Stomach (tissue), 19 donors: ENCODE measurements at places on chromosomes 2 and 18. TPM values are rescaled to one million over a fixed set of nuclear protein-coding genes. Genes with fewer than 3 reads are reported as not detected.

- DNase-seq: no peak
These were observed 38.7 kb downstream of the PARD6G start for GRCh38 chr18:80208620-80209019.

GRCh38 chr2:3453190-3453999 is 65.9 kb downstream of the ADI1 start:
- no peak for DNase-seq

KIAA2012 gene
- 0.18 TPM for total RNA-seq

GRCh38 chr2:236584521-236585384 is 15.1 kb downstream of the ACKR3 start:
- peak; percentile 19 for DNase-seq

- no peak for DNase-seq
These were observed 103.5 kb downstream of the KCNS3 start for GRCh38 chr2:17981936-17982335.

DNA sequence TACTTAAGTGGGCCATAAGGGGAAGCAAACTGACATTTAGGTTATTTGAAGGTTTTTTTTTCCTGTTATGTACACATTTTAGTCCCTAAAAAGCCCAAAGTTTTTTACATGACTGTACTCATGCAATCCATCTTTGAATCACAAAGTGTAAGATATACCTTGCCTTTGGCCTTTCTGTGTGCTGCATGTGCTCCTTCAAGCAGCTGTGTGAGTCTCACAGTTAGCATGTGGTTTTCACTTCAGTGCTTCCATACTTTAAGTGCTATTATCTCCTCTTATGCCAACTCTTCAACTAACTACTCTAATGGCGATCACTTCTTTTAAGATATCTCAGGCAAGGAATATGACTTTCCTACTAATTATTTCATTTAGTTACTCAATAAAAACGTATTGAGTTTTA is 597.1 kb upstream of the ACVR2A start:
- DNase-seq: no peak

DNA sequence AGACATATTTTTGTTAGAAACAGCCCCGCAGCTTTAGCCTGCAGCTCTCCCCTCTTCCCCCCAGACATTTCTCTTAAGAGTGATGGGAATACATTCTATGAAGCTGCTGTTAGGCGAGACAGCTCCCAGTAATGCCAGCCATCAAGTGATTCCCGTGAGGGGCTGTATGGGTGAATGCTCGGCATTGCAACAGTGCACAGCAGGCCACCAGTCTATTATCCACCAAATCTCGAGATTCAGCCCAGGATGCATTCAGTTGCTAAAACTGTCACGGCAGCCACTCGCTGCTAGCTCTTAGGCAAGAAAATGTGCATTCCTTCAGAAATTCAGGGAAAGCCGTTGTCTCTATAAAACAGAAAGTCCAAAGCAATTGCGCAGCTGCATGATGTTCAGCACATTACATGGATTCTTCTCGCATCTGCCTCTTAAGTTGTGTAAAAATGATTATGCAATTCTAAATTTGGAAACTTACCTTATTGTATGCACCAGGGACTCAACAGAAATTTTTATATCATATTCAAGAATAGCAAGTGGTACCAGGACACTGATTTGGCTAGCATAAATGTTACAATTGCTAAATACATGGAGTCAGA is 211.3 kb upstream of the ARL4C start:
- no peak for DNase-seq

LYPD6 gene
- not detected for total RNA-seq

MOGAT1 gene
- 1.8 TPM for total RNA-seq

EGR4 gene
- total RNA-seq: not detected

DNA sequence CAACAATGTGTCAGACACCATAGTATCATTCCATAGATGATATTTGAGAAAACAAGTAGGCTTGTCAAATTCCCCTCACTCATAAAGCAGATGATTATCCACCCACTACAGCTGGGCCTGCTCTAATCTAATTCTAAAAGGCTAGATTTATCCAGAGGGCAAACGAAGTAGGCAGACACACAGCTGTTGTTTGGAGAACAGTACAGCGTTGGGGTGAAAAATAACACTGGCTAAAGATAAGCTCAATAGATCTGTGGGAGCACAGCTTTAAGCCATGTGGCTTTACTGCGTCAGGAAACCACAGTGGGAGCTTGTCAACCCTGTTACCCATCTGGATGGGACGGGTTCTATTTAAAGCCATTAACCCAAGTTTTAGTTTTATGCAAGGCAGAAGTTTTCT is 48.9 kb upstream of the COBLL1 start:
- DNase-seq: no peak

RAPGEF4 gene
- 13.6 TPM for total RNA-seq

DNA sequence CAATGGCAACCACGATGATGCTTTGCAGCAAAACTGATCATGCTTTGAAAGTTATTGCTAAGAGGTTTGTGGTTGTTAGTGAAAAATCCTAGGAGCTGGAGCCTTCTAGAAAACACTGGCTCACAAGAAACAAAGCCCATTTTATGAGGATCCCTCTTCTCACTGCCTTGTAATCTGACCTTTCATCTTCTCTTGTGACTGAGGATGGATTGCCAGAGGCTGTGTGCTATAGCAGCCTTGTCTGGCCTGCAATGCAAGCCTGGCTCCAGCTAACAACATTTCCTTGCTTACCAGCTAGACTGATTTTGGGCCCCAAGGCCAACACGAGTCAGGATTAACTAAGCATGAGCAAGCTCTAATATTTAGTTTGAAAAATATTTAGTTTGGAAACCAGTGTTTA is 13.1 kb downstream of the PIEZO2 start:
- DNase-seq: no peak

- DNase-seq: no peak
These were observed 31.5 kb downstream of the SRSF7 start for GRCh38 chr2:38719706-38720105.

FNDC4 gene
- 23.3 TPM for total RNA-seq

PROKR1 gene
- total RNA-seq: not detected

- no peak for DNase-seq
These were observed 380.3 kb downstream of the NYAP2 start for GRCh38 chr2:225779829-225780228.

DNA sequence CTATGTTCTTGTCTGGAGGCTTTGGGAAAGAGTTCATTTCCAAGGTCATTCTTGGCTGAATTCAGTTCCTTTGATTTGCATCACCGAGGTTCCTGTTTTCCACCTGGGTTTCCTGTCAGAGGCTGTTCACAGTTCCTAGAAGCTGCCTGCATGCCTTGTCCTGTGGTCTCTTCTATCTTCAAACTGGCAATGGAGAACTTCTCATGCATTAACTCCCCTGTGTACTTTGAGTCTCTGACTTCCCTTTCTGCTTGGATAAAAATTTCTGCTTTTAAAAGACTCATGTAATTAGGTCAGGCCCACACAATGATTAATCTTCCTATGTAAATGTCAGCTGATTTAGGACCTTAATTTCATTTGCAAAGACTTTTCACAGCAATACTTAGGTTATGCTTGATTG is 499.3 kb upstream of the FANCL start:
- DNase-seq: no peak

GRCh38 chr2:233037078-233037477 is 4.6 kb downstream of the NEU2 start:
- DNase-seq: no peak

TXNDC2 gene
- total RNA-seq: not detected

DNA sequence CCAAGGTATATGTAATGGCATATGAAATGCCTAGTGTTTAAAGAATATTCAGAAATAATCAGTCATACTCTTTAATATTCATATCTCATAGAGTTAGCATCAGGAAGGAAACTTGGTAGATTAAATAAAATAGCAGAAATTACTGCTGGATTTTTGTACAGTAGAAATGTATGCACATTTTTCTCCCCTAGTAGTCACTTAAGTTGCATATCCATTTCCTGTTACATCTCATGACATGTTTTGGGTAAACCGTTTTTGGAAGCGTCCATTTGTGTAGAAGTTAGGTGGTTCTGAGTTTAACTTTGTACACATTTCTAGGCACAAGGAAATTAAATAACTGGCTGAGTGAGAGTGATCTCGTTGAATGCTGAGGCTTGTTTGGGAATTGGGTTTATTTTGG is 21.9 kb downstream of the NEDD4L start:
- DNase-seq: no peak

- DNase-seq: no peak
These were observed 84.7 kb downstream of the GLI2 start for GRCh38 chr2:120820263-120820952.

DNA sequence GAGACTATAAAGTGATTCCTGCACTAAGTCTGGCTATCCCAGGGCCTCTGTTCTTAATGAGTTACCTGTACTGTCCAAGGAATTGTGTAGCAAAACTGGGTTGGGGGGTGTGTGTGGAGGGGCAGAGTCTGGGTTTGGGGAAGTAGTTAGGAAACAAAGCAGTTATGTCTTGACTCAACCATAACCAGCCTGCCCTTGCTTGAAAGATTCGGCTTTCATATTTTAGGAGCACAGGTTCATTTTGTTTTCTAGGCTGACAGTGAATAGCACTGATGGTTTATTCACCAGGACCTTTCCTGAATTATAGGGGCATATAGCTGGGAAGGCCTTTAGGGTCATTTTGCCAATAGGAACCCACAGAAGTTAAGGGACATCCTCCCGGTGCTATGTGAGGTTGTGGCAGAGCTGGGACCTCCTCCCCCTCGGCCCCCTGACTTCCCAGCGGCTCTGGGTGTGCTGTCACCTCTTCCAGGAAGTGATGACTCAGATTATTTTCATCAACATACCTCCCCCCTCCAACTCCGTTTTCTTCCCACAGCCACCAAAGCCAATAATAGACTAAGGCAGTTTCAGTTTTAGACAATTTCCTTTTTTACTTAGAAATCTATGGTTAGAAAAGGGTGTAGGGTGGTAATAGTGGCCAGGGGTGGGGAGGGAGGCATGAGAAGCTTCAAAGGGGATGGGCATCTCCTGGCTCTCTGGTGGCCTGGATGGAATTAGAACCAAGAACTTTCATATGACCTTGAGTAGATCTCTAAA is 44.8 kb downstream of the SETBP1 start:
- DNase-seq: peak; percentile 64

UNC80 gene
- 0.29 TPM for total RNA-seq

PDCD1 gene
- total RNA-seq: 2.2 TPM

GEN1 gene
- 10.3 TPM for total RNA-seq

DNA sequence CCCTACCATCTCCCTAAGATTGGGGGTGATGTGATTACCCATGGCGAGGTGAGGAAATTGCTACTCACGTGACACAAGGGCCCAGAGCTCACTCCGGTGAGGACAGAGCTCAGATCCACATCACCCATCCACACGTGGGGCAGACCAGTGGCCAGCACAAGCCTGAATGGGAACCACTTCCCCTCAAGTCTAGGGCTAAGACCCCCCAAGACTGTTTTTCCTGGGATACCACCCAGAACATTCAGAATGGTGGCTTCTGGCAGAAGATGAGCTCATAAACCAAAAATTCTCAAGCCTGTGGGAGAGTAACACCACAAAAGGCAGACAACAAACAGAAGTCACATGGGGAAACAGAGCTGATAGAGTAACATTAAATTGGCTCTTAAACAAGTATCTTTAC is 321.4 kb downstream of the ALK start:
- no peak for DNase-seq

- DNase-seq: peak; percentile 40
These were observed 62.5 kb downstream of the RPIA start for GRCh38 chr2:88753833-88754584.

GRCh38 chr2:235219048-235219447 is 267.2 kb downstream of the SH3BP4 start:
- DNase-seq: no peak

GRCh38 chr2:38097258-38097987 is 21.5 kb upstream of the CYP1B1 start:
- DNase-seq: no peak

DNA sequence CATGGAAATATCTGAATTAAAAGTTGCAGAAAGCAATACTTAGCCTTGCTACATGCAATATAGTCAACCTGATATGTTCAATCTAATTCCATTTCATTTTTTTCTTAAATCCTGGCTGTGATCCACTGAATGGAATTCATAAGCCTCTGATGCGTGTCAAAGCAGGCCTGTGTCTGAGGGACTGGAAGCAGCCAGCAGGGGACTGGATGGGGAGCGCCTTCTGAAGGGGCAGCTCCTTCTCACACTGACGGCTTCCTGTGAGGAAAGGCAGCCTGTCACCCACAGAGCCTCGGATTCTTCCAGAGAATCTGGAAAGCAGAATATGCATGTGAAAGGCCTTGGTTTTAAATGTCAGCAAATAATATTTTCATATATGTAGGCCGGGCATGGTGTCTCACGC is 73.5 kb downstream of the KCNF1 start:
- DNase-seq: peak; percentile 58

GRCh38 chr2:63194175-63194574 is 143.5 kb downstream of the OTX1 start:
- DNase-seq: no peak
